HEK293T (cell line): ENCODE measurements at places on chromosomes 2 and 18.

DNA sequence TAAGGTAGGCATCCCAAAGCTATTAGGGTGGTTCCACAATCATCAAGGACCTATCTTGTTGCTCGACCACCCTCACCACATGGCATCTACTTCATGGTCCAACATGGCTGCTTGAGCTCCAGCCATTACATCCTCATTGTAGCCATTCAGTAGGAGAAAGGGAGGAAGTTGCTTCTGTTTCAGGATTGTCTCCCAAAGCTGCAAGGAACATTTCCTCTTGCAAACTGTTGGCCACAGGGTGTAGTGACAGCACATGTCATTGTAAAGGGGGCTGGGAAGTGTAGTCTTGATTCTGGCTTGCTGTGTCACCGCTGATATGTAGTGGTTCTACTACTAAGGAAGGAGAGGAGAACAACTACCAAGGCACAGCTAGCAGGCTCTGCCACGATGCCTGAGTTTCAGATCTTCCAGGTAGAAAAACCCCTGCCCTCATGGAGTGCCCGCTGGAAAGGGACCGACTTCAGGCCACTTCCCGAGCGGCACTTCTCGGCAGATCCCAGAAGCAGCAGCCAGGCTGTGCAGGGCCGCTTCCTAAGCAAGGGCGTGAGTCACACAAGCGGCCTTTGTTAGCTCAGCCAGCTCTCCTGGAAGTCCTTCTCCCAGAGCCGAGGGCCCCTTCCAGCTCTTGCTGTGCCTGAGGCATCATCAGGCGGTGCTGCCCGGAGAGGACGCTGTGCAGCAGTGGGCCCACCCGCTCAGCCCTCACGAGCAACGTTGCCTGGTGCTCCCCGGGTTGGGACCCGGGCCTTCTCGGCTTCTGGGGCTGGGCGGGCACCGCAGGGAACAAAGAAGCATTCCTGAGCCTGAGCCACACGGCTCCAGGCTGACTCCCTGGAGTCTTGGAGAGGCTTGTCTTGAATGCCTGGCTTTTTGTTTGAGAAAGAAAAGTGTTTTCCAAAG is 58.2 kb downstream of the HS6ST1 start:
- DNase-seq = no peak

DNA sequence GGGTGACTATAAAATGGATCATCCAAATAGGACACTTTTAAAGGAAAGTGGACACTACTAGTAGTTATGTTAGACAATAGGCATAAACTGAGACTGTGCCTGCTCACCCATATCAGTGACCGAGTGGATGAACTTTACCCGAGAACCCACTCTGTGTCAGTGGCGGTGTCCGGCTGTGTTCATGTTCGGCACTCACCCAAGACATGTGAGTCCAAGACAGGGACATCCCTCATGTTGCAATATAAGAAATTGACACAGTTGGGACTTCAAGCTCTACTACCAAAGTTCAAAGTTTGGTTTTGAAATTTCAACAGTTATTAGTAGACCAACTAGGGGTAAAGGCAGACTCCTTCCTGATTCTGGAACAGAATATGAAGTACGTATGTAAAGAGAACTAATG is 326.3 kb upstream of the TNP1 start:
- DNase-seq = no peak

DNA sequence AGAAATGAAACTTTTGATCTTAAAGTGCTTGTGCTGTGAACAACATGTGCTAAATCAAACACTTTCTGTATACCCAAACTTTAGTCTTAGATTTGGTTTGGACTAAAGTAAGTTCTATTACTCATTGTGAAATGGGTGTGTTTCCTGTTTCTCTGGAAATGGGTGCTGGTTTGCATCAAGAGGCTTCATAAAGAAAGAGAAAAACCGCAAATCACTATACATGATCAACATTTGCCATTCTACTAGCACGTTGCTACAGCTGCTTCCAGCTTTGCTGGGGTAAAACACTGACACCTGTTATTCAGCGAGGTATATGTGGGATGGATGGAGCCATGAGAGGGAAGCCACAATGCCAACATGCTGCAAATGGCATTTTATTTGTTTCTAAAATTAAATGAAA is 547.0 kb upstream of the ACVR2A start:
- DNase-seq = no peak

DNA sequence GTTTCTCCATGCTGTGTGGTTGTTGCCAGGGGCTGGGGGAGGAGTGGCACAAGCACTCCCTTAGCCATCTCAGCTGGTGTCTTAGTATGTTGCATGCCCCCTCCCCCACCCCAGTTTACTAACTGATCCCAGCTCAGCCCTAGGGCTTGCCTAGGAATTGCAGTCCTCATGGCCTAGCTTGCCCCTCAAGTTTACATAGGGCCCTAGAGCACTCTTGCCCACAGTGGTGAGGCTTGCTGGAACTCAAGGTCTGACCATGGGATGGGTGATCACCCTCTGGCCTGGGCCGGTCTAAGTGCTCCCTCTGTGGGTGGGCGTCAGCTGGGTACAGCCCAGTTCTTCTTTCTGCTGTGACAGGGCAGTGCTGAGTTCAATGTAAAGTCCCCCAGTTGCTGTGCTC is 156.1 kb upstream of the PIEZO2 start:
- DNase-seq = no peak

- DNase-seq = no peak
Observed at GRCh38 chr2:84026818-84027217, 432.3 kb downstream of the SUCLG1 start.

GRCh38 chr2:229666811-229667210 is 47.5 kb downstream of the DNER start:
- DNase-seq = no peak

DNA sequence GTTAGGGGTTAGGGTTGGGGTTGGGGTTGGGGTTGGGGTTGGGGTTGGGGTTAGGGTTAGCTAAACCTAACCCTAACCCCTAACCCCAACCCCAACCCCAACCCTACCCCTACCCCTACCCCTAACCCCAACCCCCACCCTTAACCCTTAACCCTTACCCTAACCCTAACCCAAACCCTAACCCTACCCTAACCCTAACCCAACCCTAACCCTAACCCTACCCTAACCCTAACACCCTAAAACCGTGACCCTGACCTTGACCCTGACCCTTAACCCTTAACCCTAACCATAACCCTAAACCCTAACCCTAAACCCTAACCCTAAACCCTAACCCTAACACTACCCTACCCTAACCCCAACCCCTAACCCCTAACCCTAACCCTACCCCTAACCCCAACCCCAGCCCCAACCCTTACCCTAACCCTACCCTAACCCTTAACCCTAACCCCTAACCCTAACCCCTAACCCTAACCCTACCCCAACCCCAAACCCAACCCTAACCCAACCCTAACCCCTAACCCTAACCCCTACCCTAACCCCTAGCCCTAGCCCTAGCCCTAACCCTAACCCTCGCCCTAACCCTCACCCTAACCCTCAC is 24.1 kb upstream of the RABL2A start:
- DNase-seq = no peak

DNA sequence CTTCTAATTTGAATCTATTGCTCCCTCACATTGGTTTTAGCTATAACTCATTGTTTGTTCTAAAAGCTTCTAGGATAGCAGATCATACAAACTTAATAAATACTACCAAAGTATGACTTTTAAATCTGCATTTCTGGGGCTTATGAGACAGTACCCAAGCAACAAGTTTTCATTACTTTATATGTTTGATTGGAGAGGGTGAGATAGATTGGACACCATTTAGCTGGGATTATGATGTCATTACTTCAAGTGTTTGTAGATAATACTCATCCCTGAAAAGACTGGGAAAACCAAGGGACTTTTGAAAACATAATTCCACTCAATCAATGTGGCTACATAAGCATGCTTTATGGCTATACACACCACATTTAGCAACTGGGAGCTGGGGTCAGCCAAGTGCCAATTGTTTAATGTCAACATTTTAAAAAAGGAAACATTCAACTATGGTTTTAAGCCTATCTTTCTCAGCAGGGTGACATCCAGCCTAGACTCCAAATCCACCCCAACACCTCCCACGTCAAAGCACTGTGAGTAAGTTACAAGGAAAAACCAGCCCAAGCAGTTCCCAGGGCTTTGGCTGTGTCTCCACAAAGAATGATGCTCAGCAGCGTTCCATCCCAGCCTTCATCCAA is 119.9 kb downstream of the ETAA1 start:
- no peak for DNase-seq

GRCh38 chr18:2471523-2471922 is 99.8 kb downstream of the METTL4 start:
- DNase-seq = no peak

DNA sequence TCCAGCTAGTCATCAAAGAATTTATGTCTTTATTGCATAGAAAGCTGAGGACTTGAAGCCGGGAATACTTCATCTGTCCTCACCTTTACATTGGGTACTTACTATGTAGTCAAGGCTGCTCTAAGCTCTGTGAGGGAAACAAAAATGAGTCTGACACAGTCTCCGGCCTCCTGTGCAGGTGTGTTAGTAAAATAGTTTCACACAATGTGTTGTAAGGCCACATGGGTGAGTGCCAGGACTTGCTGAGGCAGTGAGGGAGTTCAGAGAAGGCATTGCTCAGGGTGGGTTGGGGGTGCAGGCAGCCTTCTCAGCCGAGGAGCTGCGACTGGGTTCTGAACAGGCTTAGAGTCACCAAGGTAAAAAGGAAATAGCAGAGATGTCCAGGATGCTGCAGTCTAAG is 54.5 kb upstream of the SMAD2 start:
- DNase-seq = no peak

DNA sequence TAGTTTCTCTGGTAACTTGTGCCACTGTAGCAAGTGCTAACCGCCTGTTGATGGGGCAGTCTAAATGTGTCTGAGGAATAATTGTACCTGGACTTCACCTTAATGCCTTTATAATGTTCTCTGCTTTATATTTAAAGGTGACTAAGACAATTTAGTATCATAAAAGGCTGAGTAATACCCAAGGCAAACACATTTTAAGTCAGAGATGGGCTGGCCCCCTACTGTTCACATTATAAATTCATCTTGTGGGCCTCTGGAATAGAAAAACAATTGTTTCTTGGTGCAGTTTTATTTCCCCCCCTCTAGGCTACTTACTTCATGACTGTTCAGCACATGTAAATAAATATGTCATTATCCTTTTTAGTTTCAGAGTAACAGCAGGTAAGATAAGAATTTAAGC is 559.3 kb upstream of the PIK3C3 start:
- no peak for DNase-seq

GRCh38 chr2:208118918-208119317 is 5.4 kb downstream of the CRYGD start:
- DNase-seq = no peak

DNA sequence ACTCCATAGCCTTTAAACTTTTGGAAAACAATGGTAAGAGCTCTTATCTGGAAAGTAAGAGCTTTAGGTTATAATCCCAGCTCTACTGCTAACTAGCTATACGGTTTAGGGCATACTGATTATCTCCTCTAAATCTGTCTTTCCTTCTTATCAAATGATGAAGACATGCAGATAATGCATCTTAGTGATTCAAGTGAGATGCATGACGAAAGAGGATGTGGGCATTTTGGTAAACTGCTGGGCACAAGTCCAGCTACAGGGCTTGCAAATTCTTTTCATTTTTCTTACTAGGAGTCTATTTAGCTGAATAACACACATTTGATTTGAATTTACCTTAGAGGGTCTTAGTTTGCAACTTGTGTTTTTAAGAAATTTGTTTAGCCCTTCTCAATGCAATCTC is 1604.8 kb upstream of the ZEB2 start:
- DNase-seq = no peak

DNA sequence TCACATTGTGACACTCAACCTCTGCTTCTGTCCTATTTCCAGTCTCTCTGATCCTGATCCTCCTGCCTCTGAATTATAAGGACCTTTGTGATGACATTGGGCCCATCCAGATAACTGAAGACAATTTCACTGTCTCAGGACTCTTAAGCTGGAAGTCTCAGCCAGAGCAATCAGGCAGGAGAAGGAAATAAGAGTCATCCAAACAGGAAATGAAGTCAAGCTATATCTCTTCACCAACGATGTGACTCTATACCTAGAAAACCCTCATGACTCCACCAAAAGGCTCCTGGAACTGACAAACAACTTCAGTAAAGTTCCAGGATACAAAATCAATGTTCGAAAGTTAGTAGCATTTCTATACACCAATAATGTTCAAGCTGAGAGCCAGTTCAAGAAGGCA is 29.3 kb upstream of the TWIST2 start:
- no peak for DNase-seq
